ENCODE measurements at places on chromosomes 2 and 18. TPM values are rescaled to one million over a fixed set of nuclear protein-coding genes. Genes with fewer than 3 reads are reported as not detected.

The SKA1 gene
- total RNA-seq: 43.1 TPM

The ACSL3 gene
- 138 TPM for total RNA-seq

The AQP12B gene
- not detected for total RNA-seq

The TOGARAM2 gene
- total RNA-seq: 0.17 TPM

The GKN1 gene
- total RNA-seq: not detected

The PLGLB2 gene
- total RNA-seq: 0.26 TPM

The ANKRD30B gene
- not detected for total RNA-seq

Measured in HT1080 (cell line).